GM12878 (cell line): ENCODE measurements at places on chromosomes 2 and 18. TPM values are rescaled to one million over a fixed set of nuclear protein-coding genes. Genes with fewer than 3 reads are reported as not detected.

- no peak for DNase-seq
- no peaks in the 10 kb centered on the region for H3K36me3 ChIP-seq
- peaks cover 5% of the 10 kb centered on the region; the same call in 1 of the 2 replicates for H3K4me1 ChIP-seq
- H3K27me3 ChIP-seq = no peaks in the 10 kb centered on the region
- H3K4me3 ChIP-seq = no peak overlapping the region
- no peak overlapping the region for H3K27ac ChIP-seq
Observed at GRCh38 chr2:62181843-62182242, 14.1 kb upstream of the B3GNT2 start.

- H3K4me3 ChIP-seq = no peak overlapping the region
- H3K36me3 ChIP-seq = no peaks in the 10 kb centered on the region
- no peak overlapping the region for H3K27ac ChIP-seq
Observed at GRCh38 chr2:235077046-235077445, 125.2 kb downstream of the SH3BP4 start.

GRCh38 chr2:146954544-146954943 is 890.3 kb upstream of the ACVR2A start:
- H3K4me1 ChIP-seq = no peaks in the 10 kb centered on the region
- no peak overlapping the region for H3K4me3 ChIP-seq
- DNase-seq = no peak
- no peak overlapping the region for H3K27ac ChIP-seq
- no peaks in the 10 kb centered on the region for H3K36me3 ChIP-seq

DNA sequence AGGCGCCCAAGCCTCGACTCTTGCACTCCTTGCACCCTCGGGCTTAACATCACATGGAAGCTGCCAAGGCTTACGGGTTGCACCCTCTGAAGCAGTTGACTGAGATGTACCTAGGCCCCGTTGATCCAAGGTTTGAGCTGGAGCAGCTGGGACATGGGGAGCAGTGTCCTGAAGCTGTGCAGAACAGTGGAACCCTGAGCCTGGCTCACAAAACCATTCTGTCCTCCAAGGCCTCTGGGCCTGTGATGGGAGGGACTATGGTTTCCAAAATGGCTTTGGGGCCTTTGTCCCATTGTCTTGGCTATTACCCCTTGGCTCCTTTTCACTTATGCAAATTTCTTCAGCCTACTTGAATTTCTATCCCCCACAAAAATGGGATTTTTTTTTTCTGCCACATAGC is 454.0 kb downstream of the PIK3C3 start:
- no peaks in the 10 kb centered on the region for H3K4me1 ChIP-seq
- no peak overlapping the region for H3K4me3 ChIP-seq
- H3K36me3 ChIP-seq = no peaks in the 10 kb centered on the region
- no peak overlapping the region for H3K27ac ChIP-seq
- no peaks in the 10 kb centered on the region for H3K27me3 ChIP-seq

DNA sequence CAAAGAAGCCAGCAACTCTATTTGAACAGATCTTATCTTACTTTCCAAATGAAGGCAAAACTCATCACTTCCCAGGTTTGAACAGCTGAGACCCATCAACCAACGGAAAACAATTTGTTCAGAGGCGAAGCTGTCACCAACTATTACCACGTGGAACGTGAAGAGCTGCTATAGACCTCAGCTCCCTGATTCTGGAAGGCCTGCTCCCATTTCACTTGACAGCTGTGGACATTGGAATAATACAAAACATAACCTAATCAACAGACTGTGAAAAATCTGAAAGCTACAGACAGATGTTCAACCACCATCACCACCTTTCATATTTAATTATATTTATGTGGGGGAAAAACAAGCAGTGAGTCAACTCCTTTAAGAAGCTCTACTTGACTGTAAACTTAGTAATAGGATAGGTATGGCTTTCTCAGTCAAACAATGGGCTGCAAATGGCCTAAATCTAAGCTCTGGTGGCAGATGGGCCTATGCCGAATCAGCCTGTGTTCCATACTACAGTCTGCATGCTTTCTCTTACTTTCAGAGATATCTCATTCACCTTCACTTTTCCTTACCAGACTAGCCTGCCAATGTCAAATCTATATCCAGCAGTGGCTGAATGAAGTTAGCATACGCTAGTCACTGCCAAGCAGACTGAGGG is 896.4 kb downstream of the TDRD15 start:
- H3K27me3 ChIP-seq = no peaks in the 10 kb centered on the region
- no peak overlapping the region for H3K27ac ChIP-seq
- no peaks in the 10 kb centered on the region for H3K4me1 ChIP-seq
- H3K36me3 ChIP-seq = no peaks in the 10 kb centered on the region
- no peak for DNase-seq

GRCh38 chr2:228245601-228246000 is 64.1 kb upstream of the SPHKAP start:
- H3K4me1 ChIP-seq = no peaks in the 10 kb centered on the region
- no peaks in the 10 kb centered on the region for H3K27me3 ChIP-seq
- no peak for DNase-seq

- no peaks in the 10 kb centered on the region for H3K27me3 ChIP-seq
- H3K4me3 ChIP-seq = peak overlapping the region; percentile 73
- peak overlapping the region; percentile 98 for H3K27ac ChIP-seq
- peak; percentile 71 for DNase-seq
- H3K4me1 ChIP-seq = peaks cover 59% of the 10 kb centered on the region
Observed at GRCh38 chr2:231672617-231673347, 35.5 kb upstream of the PTMA start.

The SLC30A3 gene
- not detected in 2 replicates for total RNA-seq
